Stimulated activated CD4-positive, alpha-beta T cell treated with anti-CD3 and anti-CD28 coated beads, Interleukin-1b, Interleukin-23, amount 100 ng/mL, for 24 hours (primary cell): ENCODE measurements at places on chromosomes 7 and 10.

GRCh38 chr7:46847126-46847525, 734.8 kb downstream of the TNS3 start:
- no peak for DNase-seq

DNA sequence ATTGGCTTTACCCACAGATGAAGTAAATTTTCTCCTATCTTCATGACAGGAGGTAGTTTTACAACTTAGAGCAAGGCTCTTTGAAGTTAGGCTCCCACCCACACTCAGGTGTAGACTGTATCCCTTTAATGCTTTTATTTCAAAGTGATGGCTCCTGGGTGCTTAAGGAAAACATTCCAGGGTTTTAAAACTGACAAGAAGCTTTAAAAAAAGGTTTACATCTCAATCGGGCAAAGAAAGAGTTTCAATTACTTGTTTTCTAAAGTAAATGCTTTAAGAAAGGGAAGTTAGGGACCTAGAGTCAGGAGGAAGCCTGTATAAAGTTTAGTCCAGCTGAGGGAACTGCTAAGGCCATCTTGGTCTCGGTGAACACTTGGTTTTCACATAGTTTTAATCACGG, 1153.8 kb upstream of the C7orf33 start:
- no peak for DNase-seq

DNA sequence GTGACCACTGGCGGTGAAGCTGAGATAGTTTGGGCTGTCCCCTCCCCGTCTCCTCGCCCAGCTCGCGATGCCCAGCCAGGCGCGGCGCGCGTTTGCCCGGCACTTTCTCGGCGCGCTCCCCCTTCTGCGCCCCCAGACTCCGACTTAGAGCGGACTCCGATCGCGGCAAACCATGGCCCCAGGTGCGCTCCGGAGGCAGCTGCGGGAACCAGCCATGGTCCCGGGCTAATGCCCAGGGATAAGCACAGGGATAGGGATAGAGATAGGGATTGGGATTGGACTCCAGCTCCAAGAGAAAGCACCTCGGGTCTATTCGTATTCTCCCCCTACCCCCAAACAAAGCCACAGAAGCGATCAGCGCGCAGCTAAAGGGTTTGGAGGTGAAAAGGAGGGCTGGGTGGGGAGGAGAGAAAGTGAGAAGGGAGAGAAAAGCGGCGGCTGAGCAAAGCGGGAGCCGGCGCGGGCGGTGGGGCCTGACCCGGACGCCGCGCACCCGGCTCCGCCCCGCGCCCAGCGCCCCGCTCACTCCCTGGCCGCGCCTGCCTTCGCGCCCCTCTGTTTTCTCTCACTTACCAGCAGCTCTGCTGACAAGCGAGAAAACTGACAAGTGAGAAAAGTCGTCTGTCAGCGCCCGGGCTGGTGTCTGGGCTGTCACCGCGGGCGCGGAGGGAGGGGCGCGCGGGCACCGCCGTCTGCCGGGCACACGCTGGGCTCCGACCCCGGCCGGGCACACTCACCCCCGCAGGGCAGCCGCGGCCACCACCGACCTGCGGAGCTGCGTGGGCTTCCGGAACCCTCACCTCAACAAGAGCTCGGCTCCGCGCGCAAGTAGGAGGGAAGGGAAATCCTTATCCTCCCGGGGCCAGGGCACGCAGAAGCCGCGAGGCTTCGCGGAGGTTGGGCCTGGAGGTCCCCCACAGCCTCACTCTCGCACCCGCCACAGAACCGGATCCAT, at the start of gene PDE1C:
Gene PDE1C (minus strand): TSS at position 2 of the 955 bp plus-strand sequence.
- no peak for DNase-seq

- no peak for DNase-seq
These were observed 33.9 kb downstream of the CASP7 start for GRCh38 chr10:113713640-113713982.

DNA sequence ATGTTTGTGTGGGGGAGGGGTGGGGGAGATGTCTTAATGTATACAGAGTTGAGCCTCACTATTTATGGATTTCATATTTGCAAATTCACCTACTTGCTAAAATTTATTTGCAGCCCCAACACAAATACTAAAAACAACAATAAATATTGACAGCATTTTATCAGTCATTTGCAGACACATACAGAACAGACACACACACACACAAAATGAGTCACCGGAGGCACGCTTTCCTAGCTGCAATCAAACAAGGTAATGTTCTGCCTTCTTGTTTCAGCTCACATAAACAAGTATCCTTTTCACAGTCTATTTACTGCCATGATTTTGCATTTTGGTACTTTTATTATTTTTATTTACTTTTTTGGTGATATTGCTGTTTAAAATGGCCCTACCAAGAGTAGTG, 88.5 kb downstream of the IPMK start:
- no peak for DNase-seq

DNA sequence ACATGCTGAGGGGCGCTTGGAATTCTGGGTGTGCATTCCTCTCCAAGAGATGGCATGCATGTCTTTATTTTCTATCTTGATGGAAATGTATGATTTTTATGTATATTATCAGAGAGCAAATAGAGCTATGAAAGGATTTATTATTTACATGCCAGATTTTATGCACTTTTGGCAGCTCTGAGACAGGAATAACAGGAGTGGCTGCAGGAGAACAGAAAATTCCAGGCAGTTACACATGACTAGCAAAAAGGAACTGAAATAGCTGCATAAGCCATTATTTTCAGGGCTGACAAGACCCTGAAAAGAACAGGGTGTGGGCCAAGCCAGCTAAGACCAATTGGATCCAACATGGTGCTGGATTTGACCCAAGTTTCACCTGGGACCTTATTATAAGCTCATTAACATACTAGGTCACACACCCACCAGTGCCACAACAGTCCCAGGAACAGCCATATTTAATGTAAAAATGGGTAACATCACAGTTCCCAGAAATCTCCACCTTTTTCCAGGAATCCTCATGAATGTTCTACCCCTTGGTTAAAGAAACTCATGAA, 43.2 kb upstream of the ACSL5 start:
- DNase-seq: no peak

DNA sequence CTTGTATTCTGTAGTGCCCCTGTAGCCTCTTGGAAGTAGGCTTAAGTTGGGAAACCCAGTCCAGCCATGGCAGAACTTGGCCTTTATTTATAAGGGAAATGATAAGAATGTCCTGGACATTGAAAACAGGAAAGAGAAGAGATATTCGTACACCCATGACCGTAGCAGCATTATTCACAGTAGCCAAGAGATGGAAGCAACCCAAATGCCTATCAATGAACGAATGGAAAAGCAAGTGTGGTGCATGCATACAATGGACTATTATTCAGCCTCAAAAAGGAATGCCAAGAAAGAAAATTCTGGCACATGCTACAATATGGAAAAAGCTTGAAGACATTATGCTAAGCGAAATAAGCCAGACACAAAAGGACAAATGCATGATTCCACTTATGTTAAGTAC, 315.3 kb downstream of the CXCL12 start:
- no peak for DNase-seq

GRCh38 chr10:97740613-97741012, 3.7 kb downstream of the ZFYVE27 start:
- DNase-seq: no peak

- DNase-seq: no peak
These were observed 21.7 kb downstream of the OPALIN start for GRCh38 chr10:96337106-96337505.

- peak; percentile 13 for DNase-seq
These were observed at the start of gene BMPER for GRCh38 chr7:33905389-33906032. BMPER (plus strand) TSS chr7:33905539; CDS start chr7:33905614, 75 bp downstream.

DNA sequence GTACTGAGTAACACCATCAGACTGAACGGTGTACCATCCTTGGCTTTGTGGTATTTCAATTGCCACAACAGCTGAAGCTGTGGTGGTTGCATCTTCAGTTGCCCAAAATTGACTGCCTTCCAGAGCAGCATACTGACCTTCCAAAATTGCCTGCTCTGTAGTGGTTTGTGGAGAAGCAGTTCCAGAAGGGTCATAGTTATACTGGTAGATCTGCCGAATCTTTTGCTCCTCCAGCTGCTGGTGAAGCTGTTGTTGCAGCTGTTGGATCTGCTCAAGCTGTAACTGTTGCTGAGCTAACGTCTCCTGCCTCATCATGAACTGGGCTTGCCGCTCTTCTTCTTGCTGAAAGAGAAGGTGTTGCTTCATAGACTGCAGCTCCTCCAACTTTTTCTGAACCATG, 212.2 kb downstream of the PCLO start:
- DNase-seq: no peak

DNA sequence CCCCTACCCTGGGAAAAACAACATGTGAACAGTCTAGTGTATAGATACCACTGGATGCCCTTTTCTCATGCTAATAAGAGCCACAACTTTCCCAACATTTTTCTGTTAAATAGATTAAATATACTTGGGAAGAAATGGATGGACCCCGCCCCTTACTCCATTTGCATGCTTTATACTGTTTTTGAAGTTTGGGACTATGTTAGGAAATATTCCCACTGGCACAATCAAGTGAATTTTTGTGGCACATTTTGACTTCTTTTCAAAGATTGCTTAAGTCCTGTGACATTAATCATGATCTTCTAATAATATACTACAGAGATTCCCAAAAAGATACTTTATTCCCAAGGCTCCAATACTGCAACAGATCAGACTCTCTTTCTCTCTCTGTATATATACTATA, 216.6 kb downstream of the TWIST1 start:
- no peak for DNase-seq

DNA sequence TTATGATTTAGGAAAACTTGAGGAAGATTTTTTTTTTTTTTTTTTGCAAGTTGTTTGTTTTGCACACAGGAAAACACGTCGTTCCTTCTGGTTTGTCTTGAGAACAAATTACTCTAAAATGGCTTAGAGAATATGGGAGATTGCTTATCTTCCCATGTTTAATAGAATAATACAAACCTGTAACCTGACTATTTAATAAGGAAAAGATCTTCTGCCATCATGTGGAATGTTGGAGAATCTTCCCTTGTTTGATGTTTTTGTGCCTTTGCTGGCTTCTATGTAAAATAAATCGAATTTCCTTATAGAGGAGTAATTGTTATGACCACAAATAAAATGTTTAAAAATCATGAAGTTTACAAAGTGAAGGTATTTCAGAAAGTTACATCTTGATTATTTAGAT, 818.8 kb downstream of the GATA3 start:
- no peak for DNase-seq

DNA sequence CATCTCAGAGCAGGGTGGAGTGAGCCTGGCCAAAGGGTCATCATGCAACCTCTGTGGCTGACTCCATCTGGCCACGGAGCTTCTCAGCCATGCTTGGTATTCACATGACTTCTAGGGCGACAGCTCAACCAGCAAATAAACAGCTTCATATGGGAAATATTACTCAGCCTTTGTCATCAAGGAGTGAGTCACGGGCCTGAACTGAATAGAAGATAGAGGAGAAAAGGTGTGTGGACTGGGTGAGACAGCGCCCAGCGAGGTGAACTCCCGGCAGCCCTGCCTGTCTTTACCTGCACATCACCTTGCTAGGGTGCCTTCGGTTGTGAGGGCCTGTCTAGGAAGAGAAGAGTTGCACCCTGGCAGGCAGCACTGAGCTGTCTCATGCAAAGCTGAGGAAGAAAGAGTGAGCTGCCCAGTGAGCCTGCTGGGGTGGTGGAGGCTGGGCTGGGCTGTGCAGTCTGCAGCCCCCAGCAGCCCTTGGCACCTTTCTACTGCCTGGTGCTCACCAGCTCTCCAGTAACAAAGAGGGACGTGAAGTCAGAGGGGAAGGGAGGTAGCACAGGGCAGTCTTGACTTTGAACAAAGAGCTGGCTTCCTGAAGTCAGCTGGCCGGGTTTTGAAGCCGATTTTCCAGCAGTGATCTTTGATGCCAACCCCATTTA, 114.2 kb downstream of the EGFR start:
- no peak for DNase-seq

DNA sequence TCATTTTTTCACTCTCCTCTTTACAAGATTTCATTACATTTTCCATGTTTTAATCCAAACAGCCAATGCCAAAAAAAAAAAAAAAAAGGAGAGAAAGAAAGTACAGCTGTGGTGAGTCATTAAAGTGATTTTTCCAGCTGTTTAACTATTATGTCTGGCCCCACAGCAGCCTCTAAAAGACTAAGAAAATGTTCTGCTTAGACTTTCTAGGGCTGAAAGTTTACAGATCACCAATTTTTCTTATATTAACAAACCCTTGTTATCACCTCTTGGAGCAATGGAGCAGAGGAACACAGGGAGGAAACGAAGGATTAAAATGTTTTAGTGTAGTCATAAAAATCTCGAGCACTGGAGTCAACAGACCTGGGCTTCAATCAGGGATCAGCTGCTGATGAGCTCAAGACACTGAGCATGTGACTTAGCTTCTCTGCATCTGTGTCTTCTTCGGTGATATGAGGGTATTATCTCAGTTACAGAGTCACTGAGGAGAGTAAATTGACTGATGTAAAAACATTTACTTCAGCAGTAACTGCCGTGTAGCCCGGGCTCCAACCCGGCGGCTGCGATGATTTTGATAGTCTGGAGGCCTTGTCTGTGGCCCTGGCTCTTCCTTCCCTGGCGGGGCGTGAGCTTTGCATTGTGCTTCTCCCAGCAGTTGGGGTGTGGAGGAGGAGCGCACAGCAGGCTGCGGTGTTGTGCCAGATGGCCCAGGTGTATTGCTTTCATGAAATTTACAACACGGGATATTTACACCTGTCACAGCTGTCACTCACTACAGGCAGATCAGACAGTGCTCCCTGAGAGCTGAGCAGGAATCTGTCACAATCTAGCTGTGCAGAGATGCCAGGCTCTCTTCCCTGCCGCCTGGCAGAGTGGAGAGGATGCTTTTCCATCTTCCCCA, 298.3 kb upstream of the FZD8 start:
- DNase-seq: no peak

- DNase-seq: no peak
These were observed 158.3 kb upstream of the IGFBP3 start for GRCh38 chr7:46079421-46079820.

DNA sequence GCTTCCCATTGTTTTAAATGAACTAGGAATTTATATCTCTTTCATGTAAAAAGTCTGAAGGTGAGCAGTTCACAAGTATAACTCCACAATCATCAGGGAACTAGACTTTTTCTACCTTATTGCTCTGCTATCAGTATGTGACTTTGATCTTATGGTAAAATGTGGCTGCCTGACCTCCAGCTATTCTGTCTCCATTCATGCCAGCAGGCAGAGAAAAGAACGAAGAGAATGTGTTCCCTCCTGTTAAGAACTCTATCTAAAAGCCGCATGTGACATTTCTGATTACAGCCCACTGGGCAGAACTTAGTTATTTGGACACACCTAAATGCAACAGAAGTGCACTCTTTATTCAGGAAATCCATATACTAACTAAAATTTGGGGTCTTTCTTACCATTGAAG, 102.8 kb upstream of the MBL2 start:
- DNase-seq: no peak

- no peak for DNase-seq
These were observed 127.4 kb upstream of the FAM20C start for GRCh38 chr7:64916-65341.
